Thoracic aorta (tissue), 2 donors: ENCODE measurements at places on chromosomes 11 and 22. TPM values are rescaled to one million over a fixed set of nuclear protein-coding genes. Genes with fewer than 3 reads are reported as not detected.

DNA sequence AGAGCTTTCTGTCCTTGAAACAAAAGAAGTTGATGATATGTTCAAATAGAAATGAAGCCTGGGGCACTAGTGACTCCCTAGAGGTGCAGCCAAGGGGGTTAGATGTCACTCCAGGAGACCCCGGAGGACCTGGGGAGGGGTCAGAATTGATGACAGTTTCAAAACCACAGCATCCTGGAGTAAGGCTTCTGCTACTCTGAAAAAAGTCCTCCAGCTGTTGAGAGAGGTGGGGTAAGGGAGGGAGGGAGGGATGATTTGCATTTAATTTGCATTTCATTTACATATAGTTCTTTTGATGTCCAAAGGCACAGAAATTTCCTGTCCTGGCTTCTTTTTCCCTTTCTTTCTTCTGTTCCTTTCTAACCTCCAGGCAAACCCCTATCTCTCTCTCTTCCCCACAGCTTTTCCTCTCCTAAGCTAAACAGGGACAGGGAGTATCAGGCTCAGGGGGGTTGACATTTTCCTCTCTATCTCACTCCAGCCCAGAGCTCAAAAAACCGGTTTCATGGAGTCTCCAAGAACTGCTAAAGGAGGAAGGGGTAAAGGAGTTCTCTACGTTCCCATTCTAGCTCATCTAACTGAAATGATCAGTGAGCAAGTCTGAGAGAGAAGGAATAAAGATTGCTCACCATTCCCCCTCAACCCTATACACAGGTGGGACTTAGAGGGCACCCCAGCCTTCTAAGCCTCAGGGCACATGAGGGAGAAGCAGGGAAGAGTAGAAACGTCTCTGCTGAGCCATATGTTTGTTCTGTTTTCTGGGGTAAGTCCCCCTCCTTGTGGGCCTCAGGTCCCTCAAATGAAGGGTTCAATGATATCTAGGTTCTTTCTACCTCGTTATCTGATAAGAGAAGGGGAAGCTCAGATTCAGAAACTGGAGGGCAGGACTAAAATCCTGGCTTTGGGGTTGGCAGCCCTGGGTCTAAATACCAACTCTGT lies 3.5 kb upstream of the POU2F3 start:
- H3K27me3 ChIP-seq: peaks cover 15% of the 10 kb centered on the region
- peaks cover 5% of the 10 kb centered on the region for H3K4me1 ChIP-seq
- no peak overlapping the region for H3K4me3 ChIP-seq
- H3K36me3 ChIP-seq: no peaks in the 10 kb centered on the region

RAPSN gene
- not detected for total RNA-seq

SAA4 gene
- not detected for total RNA-seq

GRCh38 chr11:28346209-28346608 lies 238.0 kb downstream of the METTL15 start:
- DNase-seq: no peak
- H3K4me1 ChIP-seq: no peaks in the 10 kb centered on the region
- H3K27ac ChIP-seq: no peak overlapping the region
- no peaks in the 10 kb centered on the region for H3K27me3 ChIP-seq
- no peaks in the 10 kb centered on the region for H3K36me3 ChIP-seq
- H3K4me3 ChIP-seq: no peak overlapping the region

NXPE4 gene
- not detected for total RNA-seq

- no peaks in the 10 kb centered on the region for H3K27me3 ChIP-seq
- H3K36me3 ChIP-seq: no peaks in the 10 kb centered on the region
- peaks cover 47% of the 10 kb centered on the region for H3K4me1 ChIP-seq
Measured at GRCh38 chr11:2301631-2302305, at the start of the genes C11orf21 and TSPAN32. Gene C11orf21 (minus strand): TSS chr11:2301918. CDS start chr11:2301808, 110 bp downstream. Gene TSPAN32 (plus strand): TSS chr11:2302013. CDS start chr11:2302150, 137 bp downstream.

DNA sequence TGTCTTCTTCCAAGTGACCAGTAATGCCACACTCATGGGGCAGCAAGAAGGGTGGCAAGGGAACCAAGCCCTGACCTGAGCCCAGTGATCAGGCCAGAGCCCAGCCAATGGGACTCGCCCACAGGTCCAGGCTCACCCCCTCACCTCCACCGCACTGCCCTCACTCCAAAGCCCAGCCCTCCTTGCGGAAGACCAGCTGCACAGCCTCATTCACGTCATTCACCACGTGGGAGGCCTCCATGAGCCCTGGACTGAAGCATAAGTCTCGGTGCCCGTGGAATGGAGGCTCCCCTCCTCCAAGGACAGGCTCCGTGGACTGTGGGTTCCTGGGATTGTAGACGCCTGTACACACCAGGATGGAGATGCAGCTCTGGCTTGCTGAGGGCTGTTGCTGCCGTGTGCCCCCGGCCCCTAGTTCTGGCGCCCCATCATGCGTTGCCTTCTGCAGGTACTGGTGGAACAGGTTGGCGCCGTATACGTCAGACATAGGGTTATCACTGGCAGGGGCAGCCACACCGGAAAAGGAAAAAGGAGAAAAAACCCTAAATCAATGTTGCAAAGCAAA lies 16.8 kb upstream of the TMEM121B start:
- no peaks in the 10 kb centered on the region for H3K27me3 ChIP-seq
- peaks cover 35% of the 10 kb centered on the region for H3K36me3 ChIP-seq
- no peak overlapping the region for H3K4me3 ChIP-seq
- H3K4me1 ChIP-seq: no peaks in the 10 kb centered on the region

OR52H1 gene
- 0.81 TPM for total RNA-seq

DNA sequence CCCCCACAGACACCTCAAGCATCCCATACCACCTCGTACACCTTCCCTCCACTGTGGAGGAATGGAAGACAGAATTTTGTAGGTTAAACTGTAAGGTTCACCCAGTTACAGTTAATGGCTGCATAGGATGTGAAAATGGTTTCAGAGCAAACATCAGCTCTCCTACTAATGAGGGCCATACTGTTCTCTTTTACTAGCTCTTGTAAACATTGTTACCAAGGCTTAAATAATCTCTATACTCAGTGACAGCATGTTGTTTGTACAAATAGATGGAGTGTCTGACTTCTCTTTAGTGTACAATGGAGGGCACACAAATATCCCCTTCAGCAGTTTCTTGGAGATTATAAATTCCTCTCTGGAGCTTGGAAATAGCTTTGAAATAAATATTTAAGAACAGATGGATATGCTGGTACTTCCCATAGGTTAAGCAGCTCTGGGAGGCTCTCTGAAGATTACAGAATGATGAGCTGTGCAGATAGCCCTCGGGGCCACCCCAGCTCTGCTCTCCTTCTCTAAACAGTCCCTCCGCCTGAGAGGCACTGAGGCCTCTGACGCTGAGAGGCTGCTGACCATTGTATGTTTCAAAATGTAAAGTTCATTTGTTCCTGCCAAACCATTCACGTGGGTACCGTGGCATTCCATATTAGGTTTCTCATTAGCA lies 25.7 kb downstream of the TTC12 start:
- peaks cover 59% of the 10 kb centered on the region for H3K36me3 ChIP-seq
- H3K27me3 ChIP-seq: no peaks in the 10 kb centered on the region
- DNase-seq: no peak
- no peak overlapping the region for H3K4me3 ChIP-seq
- H3K27ac ChIP-seq: no peak overlapping the region

TRPC6 gene
- total RNA-seq: 2.7 TPM

- peaks cover 3% of the 10 kb centered on the region for H3K4me1 ChIP-seq
- H3K27ac ChIP-seq: peak overlapping the region; percentile 84
- no peak for DNase-seq
- H3K4me3 ChIP-seq: peak overlapping the region; percentile 77
- no peaks in the 10 kb centered on the region for H3K36me3 ChIP-seq
Measured at GRCh38 chr11:73375830-73376159, 404 bp upstream of the RELT start.

FGF3 gene
- not detected for total RNA-seq

DNA sequence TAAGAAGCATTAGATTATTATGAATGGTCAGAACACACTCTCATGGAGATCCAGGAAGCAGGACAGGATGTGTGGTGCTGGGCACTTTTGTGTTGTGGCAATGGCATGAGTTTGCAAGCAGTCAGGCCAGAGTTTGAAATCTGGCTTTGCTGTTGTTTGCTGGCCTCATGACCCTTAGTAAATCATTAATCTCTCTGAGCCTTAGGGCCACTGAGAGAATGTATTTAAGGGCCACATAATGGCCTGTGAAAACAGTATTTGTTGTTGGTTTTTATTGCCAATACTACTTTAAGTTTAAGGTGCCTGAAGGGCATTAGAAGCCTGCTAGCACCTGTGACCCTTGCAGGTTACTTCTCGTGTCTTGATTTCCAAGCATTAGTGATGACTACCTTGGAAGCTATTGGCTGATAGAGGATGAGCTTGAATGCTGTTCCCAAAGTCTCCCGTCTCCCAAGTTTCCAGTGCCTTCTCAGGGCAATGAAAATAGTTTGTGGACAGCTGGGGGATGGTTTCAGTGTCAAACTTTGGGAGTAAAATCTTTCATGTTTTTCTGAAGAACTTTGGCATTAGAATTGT lies 24.6 kb downstream of the STIM1 start:
- H3K27me3 ChIP-seq: no peaks in the 10 kb centered on the region
- DNase-seq: no peak
- H3K4me3 ChIP-seq: no peak overlapping the region
- H3K4me1 ChIP-seq: peaks cover 34% of the 10 kb centered on the region

OR51B5 gene
- 4.2 TPM for total RNA-seq

DNA sequence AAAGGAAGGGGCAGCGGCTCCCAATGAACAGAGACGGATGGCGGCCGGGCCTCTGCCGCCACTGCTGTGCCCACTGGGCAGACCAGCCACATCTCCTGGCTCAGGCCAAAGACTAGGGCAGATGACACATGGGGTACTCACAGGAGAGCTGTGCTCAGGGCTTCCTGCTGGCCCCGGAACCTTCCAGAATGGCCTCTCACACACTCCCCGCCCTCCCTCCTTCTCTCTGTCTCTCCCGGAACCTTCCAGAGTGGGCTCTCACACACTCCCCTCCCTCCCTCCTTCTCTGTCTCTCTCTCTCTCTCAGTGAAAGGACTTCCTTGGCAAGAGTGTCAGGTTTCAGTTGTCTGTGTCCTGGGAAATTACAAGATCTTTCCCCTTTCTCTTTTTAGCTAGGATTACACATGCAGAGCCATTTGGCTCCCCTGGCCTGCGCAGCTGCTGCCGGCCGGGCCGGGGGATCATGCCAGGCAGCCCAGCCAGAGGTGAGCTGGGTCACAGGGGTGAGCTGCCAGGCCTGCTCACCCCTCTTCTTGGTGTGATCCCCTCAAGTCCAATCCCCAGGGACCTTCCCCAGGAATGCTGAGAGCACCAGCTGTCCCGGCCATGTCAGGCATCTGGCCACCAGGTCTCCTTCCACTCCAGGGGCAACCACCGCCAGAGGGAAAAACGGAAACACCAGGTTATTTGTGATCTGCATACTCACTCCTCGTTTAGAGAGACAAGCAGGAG lies 45.3 kb upstream of the ADA2 start:
- H3K4me3 ChIP-seq: no peak overlapping the region
- no peaks in the 10 kb centered on the region for H3K4me1 ChIP-seq
- no peaks in the 10 kb centered on the region for H3K36me3 ChIP-seq
- no peak overlapping the region for H3K27ac ChIP-seq
- DNase-seq: no peak

GRCh38 chr22:16804882-16805281 lies 20.3 kb downstream of the XKR3 start:
- H3K4me1 ChIP-seq: no peaks in the 10 kb centered on the region
- no peak overlapping the region for H3K4me3 ChIP-seq
- no peak for DNase-seq
- H3K27ac ChIP-seq: no peak overlapping the region
- no peaks in the 10 kb centered on the region for H3K27me3 ChIP-seq
- no peaks in the 10 kb centered on the region for H3K36me3 ChIP-seq

- no peak for DNase-seq
- H3K27me3 ChIP-seq: no peaks in the 10 kb centered on the region
- no peak overlapping the region for H3K4me3 ChIP-seq
- H3K4me1 ChIP-seq: peaks cover 9% of the 10 kb centered on the region
- no peak overlapping the region for H3K27ac ChIP-seq
Measured at GRCh38 chr11:44285756-44286155, 24.2 kb downstream of the ALX4 start.

GRCh38 chr11:47869544-47870393 lies 21.6 kb upstream of the NUP160 start:
- H3K4me3 ChIP-seq: no peak overlapping the region
- H3K27me3 ChIP-seq: no peaks in the 10 kb centered on the region
- H3K36me3 ChIP-seq: no peaks in the 10 kb centered on the region
- H3K27ac ChIP-seq: no peak overlapping the region
- no peak for DNase-seq

GRCh38 chr11:80239217-80239616 lies 798.4 kb upstream of the TENM4 start:
- no peaks in the 10 kb centered on the region for H3K4me1 ChIP-seq
- no peak overlapping the region for H3K4me3 ChIP-seq
- H3K36me3 ChIP-seq: no peaks in the 10 kb centered on the region
- H3K27me3 ChIP-seq: no peaks in the 10 kb centered on the region
- DNase-seq: no peak

- H3K4me1 ChIP-seq: no peaks in the 10 kb centered on the region
- H3K4me3 ChIP-seq: no peak overlapping the region
- peaks cover 29% of the 10 kb centered on the region for H3K36me3 ChIP-seq
- no peak for DNase-seq
Measured at GRCh38 chr11:117337076-117337475, 9.4 kb downstream of the CEP164 start.

GRCh38 chr11:118144301-118145268 lies 8.0 kb downstream of the SCN4B start:
- no peak overlapping the region for H3K4me3 ChIP-seq
- H3K27me3 ChIP-seq: no peaks in the 10 kb centered on the region
- DNase-seq: no peak
- H3K36me3 ChIP-seq: no peaks in the 10 kb centered on the region
- no peak overlapping the region for H3K27ac ChIP-seq

GRCh38 chr11:75041263-75041662 lies 52.5 kb downstream of the NEU3 start:
- H3K27ac ChIP-seq: no peak overlapping the region
- no peaks in the 10 kb centered on the region for H3K27me3 ChIP-seq
- no peaks in the 10 kb centered on the region for H3K36me3 ChIP-seq

GRCh38 chr11:134949121-134950090 lies 537.4 kb upstream of the B3GAT1 start:
- DNase-seq: peak; percentile 64
- H3K36me3 ChIP-seq: no peaks in the 10 kb centered on the region
- peak overlapping the region; percentile 33 for H3K4me3 ChIP-seq
- H3K27ac ChIP-seq: peak overlapping the region; percentile 87
- H3K4me1 ChIP-seq: peaks cover 44% of the 10 kb centered on the region
- no peaks in the 10 kb centered on the region for H3K27me3 ChIP-seq

BTBD18 gene
- not detected for total RNA-seq

DNA sequence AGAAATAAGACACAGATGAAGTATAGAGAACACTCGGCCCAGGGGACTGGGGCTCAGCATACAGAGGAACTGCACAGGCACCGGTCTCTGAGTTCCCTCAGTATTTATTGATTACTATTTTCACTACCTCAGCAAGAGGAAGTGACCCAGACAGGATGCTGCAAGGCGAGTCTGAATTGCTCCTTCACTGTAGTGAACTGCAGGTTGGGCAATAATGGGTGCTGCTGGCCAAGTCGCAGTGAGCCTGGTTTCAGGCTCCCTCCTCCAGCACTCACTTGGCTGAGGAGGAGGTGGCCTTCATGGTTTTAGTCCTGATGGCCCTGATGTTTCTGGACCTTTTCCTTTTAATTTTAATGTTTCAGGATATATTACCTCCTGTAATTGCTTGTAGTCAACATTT lies 10.4 kb downstream of the OR52K2 start:
- H3K27ac ChIP-seq: no peak overlapping the region
- no peaks in the 10 kb centered on the region for H3K27me3 ChIP-seq
- no peaks in the 10 kb centered on the region for H3K4me1 ChIP-seq
- no peak for DNase-seq

BACE1-AS gene
- 5.8 TPM for total RNA-seq

PTPRCAP gene
- 4.0 TPM for total RNA-seq
